ENCODE measurements at places on chromosomes 6 and 20. TPM values are rescaled to one million over a fixed set of nuclear protein-coding genes. Genes with fewer than 3 reads are reported as not detected.

GRCh38 chr6:166286839-166287271 is 21.3 kb downstream of the PRR18 start:
- DNase-seq: no peak

DNA sequence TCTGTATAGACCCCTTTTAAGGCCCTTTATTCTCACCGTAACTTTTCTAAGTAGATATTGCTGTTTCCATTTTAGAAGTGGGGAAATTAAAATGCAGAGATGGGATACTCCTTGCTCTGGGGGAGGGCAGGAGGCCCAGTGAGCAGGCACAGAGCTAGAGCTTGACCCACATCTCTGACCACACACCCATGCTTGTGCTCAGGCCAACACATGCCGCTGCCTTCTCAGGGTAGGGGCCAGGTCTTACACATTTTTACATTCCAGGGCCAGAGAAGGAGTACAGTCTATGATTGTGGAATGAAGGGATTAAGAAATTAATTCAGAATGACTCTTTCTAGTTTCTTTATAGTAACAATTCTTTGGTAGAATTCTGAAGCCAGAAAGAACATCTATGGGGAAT is 104.8 kb downstream of the SOBP start:
- DNase-seq: no peak

ARMH2 gene
- not detected for total RNA-seq

DNA sequence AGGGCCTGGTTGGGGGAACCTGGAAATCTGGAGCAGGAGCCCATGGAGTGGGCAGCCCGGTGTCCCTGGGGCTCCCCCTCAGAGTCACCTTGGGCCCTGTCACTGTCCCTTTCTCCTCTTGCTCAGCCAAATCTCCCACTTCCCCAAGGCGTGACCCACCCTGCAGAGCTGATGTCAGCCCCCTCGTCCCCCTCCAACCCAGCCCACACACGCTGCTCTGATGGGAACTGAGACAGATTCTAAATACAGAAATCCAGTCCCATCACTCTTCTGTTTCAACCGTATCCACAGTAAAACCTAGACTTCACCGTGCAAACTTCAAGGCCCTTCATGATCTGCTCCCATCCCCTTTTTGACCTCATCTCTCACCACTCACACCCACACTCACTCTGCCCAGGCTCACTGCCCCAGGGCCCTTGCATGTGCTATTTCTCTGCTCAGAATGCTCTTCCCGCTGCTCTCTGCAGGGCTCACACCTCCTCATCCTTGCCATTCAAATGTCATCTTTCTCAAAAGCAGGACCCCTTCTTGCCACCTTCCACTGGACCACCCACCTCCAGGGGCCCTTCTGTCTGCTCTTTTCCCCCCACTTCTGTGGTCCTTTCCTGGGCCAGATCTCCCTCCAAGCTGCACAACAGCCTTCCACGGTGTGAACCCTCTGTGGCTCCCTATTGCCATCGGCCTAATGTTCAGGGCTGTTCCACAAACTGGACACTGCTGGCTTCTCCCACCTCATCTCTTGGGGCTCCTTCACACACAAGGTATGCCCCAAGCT is 16.6 kb downstream of the TGM2 start:
- DNase-seq: no peak

DNA sequence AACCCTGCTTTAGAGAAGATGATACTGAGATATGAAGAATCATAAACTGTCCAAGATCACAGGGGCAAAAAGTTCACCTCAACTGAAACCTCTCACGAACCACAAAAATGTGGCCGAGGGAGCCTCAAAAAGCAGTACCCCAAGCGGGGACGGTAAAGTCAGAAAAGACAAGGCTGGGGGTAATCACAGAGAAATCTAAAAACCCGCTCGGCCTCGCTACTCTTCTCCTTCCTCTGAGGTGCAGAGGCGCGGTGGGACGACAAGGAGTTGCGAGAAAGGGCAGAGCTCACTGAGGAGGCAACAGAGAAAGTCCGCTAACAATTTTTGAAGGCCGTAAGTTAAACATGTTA is 356 bp upstream of the IRAK1BP1 start:
- no peak for DNase-seq

DNA sequence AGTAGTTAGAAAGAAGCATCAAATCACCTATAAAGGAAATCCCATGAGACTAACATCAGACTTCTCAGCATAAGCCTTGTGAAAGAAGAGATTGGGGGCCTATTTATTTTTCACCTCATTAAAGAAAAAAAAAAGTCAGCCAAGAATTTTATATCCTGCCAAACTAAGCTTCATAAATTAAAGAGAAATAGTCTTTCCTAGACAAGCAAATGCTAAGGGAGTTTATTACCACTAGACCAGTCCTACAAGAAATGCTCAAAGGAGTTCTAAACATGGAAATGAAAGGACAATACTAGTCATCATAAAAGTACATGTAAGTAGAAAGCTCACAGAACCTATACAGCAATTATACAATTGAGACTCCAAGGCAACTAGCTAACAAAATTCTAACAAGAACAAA is 96.5 kb upstream of the OLIG3 start:
- DNase-seq: no peak

- no peak for DNase-seq
These were observed 4.3 kb downstream of the GFRA4 start for GRCh38 chr20:3658716-3659491.

- no peak for DNase-seq
These were observed 17.8 kb upstream of the AAR2 start for GRCh38 chr20:36218380-36219064.

GRCh38 chr6:32459781-32460424 is 20.2 kb downstream of the HLA-DRA start:
- no peak for DNase-seq

ENPP5 gene
- total RNA-seq: 7.3 TPM

GRCh38 chr6:156725712-156726111 is 51.5 kb upstream of the ARID1B start:
- DNase-seq: no peak

TMEM30A gene
- 183 TPM for total RNA-seq
